ENCODE measurements at places on chromosomes 7 and 10.

- DNase-seq, result no peak
Measured at GRCh38 chr7:84477786-84478478, 283.3 kb upstream of the SEMA3A start.

DNA sequence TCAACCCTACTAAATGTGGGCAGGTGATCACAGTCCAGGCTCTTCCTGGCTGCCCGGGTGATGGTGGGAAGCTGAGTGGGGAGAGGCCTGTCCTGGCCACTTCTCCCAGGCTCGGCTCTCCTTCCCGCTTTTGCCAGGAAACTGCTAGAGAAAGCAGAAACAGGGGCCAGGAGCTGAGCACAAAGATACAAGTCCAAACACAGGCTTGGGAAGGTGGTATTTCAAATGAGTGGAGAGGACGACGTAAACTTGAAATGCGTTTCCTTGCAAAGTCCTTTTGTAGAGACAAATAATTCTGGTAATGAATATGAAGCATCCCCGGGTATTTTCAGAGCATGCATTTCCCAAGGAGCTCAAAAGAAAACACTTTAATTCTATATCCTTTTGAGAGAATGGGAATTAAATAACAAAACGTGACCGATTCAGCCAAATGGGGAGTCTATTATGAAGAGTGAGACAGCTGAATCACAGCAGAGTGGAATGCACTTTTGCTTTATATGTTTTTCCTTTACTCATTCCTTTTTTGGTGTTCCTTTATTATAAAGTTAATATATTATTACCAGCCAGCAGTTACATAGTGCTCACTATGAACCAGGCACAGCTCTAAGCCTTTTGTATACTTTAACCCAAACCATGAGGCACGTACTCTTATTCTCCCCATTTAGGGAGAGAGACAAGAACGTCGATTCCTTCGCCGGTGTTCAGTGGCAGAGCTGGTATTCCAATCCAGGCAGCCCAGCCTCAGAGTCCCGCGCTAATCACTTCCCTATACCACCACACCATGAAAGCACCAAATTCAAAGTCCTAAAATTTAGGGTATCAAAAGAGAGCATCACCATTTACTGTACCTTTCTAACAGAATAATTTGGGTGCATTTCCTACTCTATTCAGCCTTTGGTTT lies 218.2 kb upstream of the KLF14 start:
- DNase-seq, result no peak

GRCh38 chr7:30699706-30700495 lies 17.6 kb upstream of the CRHR2 start:
- no peak for DNase-seq

DNA sequence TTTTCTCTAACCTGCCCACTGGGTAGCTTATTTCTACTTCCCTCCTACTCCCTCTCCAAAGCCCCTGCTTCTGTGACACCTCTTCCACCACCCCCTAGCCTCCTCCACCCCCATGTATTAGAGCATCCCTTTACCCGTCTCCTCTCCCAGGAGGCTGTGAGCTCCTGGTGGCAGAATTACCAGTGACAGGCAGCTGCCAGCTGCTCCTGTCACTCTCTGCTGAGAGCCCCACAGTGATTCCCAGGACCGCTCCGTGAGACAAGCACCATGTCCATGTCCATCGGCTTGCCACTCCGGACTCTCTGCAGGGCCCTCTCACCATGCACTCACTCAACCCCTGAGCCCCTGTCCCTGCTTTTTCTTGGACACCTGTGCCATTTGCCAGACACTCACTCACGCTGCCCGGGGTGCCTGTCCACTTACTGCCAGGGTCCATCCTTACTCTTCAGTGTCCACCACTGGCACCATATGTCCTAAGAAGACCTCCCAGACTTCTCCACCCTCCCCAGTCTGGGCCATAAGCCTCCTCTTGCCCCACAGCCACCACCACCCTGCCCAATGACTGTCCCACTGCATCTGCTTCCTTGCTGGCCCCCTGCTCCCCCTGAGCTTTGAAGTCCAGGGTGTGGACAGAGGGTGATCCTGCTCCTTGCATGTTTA lies 9.8 kb downstream of the WDFY4 start:
- no peak for DNase-seq

DNA sequence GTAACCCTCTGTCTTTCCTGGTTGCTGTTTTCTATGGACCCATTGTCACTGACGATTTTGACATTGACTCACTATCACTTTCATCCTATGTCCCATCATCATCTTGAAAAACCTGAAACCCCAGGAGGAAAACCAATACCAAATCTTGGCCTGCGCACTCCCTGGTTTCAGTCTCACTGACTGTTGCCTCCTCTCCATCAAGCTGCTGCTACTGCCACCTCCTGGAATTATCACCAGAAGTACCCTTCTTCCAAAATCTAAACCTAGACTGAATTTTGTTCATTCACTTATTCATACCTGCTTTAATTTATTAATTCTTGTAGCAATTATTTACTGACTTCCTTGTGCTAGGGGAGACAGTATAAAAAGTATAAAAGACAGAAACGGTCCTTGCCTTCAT lies 44.5 kb upstream of the ACBD5 start:
- no peak for DNase-seq
